ENCODE measurements at places on chromosomes 7 and 10. TPM values are rescaled to one million over a fixed set of nuclear protein-coding genes. Genes with fewer than 3 reads are reported as not detected.

DNA sequence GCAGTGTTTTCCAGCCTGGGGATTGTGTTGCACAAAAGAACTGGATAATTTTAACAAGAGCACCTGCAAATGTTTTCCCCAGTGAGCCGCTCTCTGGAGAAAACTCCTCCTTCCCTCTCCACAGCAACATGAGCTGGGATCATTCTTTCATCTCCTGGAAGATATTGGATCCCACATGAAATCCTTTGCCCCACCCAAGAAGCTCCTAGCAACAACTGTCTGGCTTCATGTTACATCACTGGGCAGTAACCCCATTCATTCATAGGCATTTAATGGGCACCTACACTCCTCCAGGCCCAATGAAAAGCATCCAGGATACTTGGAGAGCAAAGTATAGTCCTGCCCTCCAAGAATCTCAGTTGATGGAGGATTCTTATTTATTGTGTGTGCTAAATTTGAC, 27.2 kb downstream of the LSM5 start:
- no peak for DNase-seq

The AQP1 gene
- polyA plus RNA-seq = 174 TPM

DNA sequence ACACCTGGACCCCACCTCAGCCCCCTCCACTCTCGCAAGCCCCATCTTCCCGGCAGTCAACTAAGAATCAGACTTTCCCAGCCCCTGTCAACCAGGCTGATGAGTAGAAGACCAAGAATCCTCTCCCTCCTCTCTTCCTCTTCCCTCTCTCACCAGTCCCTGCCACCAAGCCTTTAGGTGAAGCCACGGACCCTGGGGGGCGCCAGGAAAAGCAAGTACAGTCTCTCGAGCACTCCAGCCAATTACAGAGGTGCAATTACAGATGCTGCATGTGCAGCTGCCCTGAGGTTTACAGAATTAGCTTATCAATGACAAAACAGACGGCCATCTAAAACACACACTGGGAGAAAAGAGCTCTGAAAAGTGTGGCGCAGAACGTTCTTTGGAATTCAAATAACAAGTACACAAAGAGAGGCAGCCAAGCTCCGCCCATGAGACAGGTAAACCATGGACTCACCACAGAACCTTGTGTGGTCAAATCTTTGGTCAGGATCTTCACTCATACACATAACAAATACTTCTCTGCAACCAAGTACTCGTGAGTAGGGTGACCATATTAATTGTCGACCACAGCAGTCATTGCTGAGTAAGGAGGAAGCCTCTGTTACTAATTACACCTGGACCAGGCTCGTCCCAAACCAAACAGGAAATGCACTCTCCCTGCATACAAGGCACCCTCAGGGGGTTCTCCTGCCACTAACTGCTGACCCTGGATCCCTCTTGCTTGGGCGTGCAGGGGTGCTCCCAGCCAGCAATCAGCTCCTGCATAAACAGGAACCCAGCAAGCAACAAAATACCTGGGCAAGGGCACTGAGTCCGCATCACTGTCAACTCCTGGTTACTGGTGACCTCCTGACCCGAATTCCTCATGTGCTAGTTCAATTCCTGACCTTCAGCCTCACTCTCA, 189.2 kb downstream of the FAM107B start:
- DNase-seq = no peak

The TAS2R3 gene
- 2.5 TPM for polyA plus RNA-seq

GRCh38 chr10:43953672-43954071, 305.0 kb upstream of the ZNF32 start:
- DNase-seq = no peak

DNA sequence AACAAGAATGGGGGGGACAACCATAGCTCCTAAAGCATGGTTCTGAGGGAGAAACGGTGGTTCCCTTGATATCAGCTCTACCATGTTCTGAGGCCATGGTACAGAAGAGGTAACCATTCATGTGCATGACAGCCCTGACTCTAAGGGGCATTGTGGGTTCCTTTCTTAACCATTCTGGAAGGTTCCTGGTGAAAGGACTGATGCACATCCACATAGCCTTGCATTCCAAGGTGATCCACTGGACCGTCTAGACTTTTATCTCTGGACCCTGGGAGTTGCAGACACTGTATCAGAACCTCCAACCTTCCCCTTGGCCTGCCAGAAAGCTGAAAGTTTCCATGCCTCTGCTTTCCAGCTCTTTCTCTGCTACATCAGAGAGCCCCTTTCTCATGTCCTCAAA, 344.3 kb downstream of the KCNMA1 start:
- no peak for DNase-seq

The PLOD3 gene
- 55.3 TPM for polyA plus RNA-seq
